ENCODE measurements at places on chromosomes 3 and 15. TPM values are rescaled to one million over a fixed set of nuclear protein-coding genes. Genes with fewer than 3 reads are reported as not detected.
A peak's percentile ranks its signal among the peaks of the same experiment; 100 is the strongest.

- DNase-seq: no peak
Observed at GRCh38 chr3:56833022-56833421, 31.3 kb upstream of the ARHGEF3 start.

DNA sequence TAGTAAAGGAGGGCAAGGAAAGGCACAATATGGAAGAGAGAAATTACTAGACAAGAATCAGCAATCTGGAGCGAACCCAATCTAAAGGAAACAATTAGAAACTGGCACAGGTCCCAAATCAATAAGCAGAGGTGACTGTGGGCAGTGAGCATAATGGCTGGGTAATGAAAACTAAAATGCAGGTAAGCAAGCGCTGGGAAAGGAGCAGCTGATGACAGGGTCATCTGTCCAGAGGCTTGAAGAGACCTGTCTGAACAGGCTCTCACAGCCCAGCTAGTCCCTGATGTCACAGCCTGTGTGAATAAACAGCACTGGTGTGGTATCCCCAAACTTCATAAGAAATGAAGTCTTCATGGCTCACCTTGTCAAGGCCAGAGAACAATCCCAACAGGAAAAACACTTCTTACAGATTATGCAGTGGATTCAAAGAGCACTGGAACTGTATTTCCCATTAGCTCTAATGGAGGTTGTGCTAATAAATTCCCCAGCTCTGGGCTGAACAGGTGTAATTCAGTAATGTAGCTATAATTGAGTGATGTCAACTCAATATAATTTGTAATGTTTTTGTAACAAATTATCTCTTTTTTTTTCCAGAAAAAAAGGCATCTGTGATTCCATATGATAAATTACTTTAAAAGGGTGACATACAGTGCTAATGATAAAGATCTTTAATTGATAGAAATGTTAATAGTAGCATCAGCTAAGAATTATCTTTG is 197.3 kb downstream of the FHIT start:
- DNase-seq: no peak

DNA sequence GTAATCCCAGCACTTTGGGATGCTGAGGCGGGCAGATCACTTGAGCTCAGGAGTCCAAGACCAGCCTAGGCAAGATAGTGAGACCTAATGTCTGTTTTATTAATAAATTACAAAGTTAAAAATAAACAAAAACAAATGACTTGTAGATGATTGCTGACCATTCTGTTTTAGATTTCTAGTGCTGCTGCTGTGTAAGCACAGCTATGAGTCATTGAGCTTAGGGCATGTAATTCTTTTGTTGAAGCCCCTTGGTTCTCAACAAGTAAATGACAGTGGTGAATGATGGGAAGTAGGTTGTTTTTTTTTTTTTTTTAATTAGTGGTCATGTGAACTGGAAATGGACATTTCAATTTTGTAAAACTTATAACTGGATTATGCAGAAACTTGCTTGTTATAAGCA is 63.3 kb downstream of the LEO1 start:
- DNase-seq: no peak

DNA sequence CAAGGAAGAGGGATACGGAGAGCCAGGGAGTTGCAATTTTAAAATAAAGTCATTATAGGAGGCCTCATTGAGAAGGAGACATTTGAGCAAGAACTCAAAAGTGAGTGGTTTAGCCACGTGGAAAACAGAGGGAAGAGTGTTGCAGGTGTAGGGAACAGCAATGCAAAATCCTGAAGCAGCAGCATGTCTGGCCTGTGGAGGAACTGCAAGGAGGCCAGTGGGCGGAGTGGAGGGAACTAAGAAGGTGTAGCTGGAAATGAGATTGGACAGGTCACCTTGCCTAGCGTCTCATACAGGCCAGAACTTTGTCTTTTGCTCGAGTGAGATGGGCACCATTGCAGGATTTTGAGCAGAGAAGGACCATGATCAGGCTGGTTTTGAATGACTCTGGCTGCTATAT is 34.9 kb downstream of the SAXO2 start:
- no peak for DNase-seq

GRCh38 chr3:1404270-1404962 is 311.6 kb downstream of the CNTN6 start:
- DNase-seq: no peak

- DNase-seq: peak; percentile 63
Observed at GRCh38 chr3:14175383-14176037, 2.9 kb downstream of the XPC start.

DNA sequence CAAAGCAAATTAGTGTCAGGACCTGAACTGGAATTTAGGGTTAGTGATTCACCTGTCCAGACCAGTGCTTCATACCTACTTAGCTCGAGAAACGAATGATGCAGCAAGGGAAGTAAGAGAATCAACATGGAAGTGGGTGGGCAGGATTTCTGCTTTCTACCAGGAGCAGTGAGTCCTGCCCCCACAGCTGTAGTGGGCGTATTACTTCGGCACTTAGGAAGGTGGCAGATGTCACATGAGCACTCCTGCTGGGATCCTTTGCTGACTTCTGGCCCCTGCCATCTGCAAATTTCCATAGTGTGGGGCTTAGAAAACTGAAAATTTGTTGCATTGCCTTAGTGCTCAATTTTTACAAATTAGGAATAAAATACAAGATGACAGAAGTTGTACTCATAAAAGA is 31.2 kb downstream of the RYR3 start:
- DNase-seq: no peak

DNA sequence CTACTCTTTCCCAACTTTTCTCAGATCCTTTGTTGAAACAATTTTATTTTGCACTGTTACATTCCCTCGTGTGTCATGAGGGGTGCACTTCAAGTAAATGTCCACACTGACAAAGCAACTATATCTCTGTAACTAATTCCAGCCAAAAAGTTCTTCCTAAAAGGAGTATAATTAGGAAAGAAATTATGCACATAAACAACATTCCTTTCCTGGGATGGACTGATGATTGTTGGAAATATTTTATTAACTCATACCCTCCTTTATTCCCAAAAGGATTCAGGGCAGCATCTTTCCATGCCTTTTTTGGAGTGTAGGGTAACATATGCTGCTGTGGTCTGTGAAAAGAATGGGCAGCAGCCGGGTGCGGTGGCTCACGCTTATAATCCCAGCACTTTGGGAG is 426.1 kb upstream of the THBS1 start:
- DNase-seq: no peak

- no peak for DNase-seq
Observed at GRCh38 chr3:171778493-171778892, 31.8 kb downstream of the PLD1 start.

GRCh38 chr3:44561076-44561475 is 6.1 kb downstream of the ZKSCAN7 start:
- no peak for DNase-seq

GRCh38 chr3:102141096-102141927 is 292.0 kb downstream of the NFKBIZ start:
- DNase-seq: no peak

DNA sequence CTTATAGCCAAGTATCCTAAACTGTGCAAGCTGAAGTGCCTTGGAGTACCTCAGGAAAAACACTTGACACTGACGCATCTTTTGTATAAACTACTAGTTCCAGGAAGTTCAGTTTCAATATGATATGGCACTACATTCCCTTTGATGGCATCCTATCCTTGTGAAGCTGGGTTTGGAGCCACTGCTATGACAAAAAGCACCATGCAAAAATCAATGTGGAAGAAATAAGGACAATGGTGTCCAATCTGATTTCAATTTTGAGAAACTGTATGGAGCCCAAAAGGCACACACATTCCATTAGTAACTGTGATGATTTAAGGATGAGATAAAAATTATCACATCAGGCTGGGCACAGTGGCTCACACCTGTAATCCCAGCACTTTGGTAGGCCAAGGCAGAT is 5.6 kb downstream of the RPS27L start:
- no peak for DNase-seq

DNA sequence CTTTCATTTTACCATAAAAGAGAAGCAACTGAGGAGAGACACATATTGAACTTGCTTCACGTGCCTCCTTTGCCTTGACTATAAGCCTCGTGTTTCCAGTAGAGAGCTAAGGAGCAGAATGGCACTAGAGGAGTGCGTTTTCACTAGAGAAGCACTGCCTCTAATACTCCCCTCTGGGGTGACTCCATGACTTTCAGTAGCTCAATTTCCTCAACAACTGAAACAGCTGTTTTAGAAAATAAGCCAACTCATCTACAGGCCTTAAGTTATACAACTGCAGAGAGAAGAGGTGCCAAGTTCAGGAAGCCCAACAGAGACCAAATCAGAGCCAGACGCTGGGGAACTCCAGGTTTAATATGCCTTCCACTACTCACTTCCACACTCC is 1.9 kb downstream of the UBP1 start:
- no peak for DNase-seq

DNA sequence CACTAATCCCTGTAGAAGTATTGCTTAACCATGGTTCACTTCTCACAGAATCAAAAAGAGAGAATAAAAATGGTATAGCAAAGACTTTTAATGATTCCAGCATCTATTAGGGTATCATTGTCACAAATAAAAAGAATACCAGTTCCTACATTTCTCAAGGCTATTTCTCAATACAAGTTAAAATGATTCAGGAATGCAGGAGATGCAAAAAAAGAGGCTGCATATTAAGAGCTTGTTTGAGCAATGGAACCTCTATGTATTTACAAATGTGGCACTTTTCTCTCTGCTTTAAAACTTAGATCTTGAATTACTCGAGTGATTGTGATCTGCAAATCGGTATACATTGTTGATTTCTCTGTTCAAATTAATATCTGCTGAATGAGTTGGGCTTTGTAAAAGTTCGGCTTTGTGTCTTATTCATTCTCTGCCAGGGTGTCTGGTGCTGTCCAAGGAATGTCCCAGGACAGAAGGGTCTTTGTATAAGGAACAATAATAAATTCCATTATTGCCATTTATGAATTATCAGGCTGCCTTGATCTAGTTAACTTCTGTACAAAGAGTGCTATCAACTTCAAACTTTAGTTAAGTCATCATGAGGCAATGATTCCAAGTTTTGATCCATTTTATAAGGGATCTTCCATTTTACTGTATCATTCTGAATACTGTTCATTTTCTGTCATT is 364.2 kb downstream of the RBMS3 start:
- no peak for DNase-seq

DNA sequence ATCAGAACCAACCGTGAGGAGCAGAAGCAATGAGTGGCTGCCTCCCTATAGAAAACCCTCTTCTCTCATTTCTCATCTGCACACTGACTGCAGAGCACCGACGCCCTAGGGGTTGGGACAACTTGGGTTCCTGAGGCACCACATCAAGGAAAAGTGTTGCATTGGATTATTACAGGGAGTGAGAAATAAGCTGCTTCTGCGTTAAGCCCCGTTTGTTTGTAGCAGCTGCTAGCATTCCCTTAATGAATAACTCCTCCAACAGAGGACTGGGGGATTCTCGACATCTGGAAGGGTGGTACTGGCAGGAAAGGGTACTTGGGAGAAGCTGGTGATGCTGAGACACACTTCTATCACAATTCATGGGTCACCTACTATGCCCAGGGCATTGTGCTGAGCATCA is 25.3 kb upstream of the AGBL1 start:
- DNase-seq: no peak

GRCh38 chr3:12590096-12590495 is 33.2 kb downstream of the MKRN2 start:
- DNase-seq: no peak

DNA sequence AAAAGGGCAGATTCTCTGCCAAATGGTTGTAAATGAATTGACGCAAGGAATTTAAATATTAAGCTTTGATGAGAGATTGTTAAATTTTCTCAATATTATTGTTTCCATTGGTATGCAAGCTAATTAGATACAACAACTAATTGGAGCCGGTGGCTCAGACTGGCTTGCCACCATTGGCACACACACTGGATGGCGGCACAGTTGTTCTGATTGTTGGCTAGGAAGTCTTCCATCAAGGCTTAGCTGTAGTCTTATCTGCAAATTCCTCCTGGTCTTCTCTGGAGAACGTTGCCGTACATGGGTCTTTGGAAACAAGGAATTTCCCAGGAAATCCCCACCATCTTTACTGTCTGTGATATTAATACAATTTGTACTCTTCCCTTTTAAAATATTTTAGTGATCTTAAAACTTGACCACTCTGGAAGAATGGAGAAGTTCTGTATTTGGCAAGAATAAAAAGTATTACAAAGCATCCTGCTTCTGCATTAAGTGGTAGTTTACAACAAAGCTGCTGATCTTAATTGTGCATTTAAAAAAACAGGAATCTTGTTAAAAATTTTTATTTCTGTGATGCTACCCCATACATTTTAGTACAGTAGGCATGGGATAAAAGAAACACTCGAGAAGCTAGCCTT is 126.5 kb downstream of the UBE2E2 start:
- no peak for DNase-seq

DNA sequence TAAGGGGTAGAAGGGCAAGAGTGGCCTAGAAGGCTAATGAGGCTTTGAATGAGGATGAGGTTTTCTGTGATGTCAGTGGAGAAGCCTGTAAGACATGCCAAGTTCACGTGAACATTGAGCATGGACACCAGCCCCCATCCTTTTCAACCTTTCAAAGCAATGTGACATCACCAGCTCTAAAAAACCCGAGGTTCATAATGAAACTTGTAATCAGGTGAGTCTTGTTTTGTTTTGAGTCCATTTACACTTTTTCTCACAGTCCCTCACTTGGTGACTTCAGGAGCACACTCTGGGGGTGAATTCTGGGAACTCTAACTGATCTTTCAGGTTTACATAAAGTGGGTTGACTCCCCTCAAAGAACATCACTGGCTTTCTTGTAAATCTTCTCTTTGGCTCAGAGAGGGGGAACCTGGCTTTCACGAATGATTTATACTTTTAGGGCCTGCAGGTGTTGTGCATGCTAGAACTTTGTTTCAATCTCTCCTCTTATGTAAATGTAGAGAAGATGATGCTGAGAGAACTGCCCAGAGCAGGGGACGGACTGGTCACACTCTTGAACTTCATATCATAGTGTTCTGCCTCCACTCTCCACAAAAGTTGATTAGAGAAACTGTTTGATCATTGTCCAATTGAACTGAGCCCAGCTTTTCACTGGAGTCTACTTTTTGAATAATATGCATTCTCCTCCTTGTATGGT is 224.7 kb upstream of the SATB1 start:
- DNase-seq: peak; percentile 49

- DNase-seq: no peak
Observed at GRCh38 chr3:124671106-124671505, 59.1 kb upstream of the UMPS start.

GRCh38 chr3:12170207-12170606 is 11.5 kb upstream of the TIMP4 start:
- no peak for DNase-seq

- peak; percentile 14 for DNase-seq
Observed at GRCh38 chr3:170222647-170223541, 670 bp downstream of the PRKCI start.

- DNase-seq: no peak
Observed at GRCh38 chr15:73688455-73688854, 4.3 kb downstream of the CD276 start.

- DNase-seq: no peak
Observed at GRCh38 chr15:99336794-99337193, 85.5 kb downstream of the LRRC28 start.

HRH1 gene
- 1.3 TPM for total RNA-seq

VGLL4 gene
- total RNA-seq: 66.6 TPM

GOLGA8R gene
- 3.0 TPM for total RNA-seq

AGTR1 gene
- not detected for total RNA-seq

EPHA6 gene
- not detected for total RNA-seq

BCL2A1 gene
- total RNA-seq: 104 TPM

MTFMT gene
- 22.7 TPM for total RNA-seq

SKOR1 gene
- 0.09 TPM for total RNA-seq

TPRG1 gene
- total RNA-seq: 91.8 TPM

GOLGA6L7 gene
- not detected for total RNA-seq

Measured in activated T-helper 2 cell treated with anti-CD3 and anti-CD28 coated beads, Interferon-gamma antibody, Interleukin-2, Interleukin-4, amounts not matched to agents 10 μg/mL and 5 μg/mL and 100 μg/mL, durations not matched to agents 14 hours and 24 hours and 36 hours (primary cell).